ENCODE measurements at places on chromosomes 3 and 15.
A peak's percentile ranks its signal among the peaks of the same experiment; 100 is the strongest.

DNA sequence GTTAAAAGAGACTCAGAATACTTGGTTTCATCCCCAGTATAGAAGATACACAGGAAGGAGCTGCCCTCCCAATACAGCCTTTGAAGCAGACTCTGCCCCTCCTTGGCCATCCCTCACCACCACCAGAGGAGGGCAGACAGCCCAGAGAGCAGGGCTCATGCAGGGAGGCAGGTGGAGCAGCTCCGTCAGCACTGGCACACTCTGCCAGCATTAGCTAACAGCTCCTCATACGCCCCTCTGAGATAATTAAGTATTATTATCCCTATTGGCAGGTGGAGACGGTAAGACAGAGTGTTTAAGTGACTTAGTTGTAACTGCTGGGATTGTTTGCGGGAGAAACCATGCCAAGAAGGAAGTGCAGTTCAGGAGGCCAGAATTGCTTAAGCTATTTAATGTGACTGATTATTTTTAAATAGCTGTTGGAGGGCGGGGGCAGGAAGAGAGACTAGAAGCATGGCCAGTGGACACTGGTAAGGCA lies 434.0 kb downstream of the EPHB1 start:
- DNase-seq = peak; percentile 18

DNA sequence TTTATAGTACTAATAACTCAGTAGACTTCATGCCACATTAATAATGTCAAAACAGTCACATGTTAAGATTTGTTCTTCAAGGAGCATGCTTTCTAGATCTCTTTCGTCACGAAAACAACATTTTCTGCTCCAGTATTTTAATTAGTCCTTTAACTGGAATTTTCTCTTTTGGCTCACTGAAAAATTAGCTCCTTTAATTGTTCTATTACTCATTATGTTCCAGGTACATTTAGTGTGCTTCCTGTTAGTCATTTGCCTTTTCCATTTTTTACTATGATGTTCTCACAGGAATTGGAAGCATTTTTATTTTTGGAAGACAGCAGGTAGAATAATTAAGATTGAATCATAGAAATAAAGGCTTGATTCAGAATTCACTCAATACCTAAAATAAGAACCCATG lies 111.2 kb downstream of the SLC9A9 start:
- DNase-seq = no peak

- no peak for DNase-seq
These were observed 194.2 kb downstream of the PLCL2 start for GRCh38 chr3:17078926-17079465.

DNA sequence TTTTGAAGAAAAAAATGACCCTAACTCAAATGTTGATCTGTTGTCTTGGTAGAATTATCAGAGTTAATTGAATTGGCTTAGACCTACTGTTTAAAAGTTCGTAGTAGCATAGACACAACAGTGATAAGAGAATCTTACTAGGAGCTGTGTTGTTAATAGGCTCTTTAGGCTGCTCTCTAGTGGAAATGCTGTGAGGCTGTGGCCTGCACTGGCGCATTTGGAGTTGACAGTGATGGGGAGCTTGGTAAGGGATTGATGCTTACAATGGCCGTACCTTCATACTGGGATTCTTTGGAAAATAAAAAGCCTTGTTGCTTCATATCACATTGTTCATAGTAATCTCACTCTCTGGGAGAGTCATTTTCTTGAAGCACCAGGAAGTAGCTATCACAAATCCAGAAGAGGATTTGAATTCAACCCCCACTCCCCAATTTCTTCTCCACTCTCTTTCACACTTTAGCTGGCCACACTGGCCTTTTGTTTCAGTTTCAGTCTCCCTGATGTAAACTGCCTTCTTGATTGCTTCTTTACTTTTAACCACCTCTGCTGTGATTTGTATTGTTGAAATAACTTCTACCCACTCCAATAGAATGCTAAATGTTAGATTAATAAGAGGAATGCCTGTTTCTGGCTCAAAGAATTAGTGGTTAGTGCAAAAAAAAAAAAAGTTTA lies 56.6 kb downstream of the CEP63 start:
- no peak for DNase-seq

DNA sequence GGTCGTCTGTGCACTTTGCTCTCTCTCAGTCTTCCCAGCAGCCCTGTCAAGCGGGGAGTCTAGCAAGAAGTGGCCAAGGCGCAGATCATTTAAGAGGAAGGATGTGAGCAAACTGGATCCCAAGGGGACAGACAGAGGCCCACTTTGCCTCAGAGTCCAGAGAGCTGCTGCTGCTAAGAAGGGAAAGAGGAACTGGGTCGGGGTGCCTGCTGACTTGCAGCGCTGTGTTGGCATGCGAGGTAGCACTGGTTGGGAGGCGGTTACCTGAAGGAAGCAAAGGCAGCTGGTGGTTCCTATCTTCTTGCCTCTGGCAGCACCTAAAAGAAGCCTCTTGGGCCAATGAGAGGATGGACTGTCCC lies 28.1 kb downstream of the SMAD3 start:
- no peak for DNase-seq

- no peak for DNase-seq
These were observed 74.7 kb downstream of the RASA2 start for GRCh38 chr3:141561426-141562034.

DNA sequence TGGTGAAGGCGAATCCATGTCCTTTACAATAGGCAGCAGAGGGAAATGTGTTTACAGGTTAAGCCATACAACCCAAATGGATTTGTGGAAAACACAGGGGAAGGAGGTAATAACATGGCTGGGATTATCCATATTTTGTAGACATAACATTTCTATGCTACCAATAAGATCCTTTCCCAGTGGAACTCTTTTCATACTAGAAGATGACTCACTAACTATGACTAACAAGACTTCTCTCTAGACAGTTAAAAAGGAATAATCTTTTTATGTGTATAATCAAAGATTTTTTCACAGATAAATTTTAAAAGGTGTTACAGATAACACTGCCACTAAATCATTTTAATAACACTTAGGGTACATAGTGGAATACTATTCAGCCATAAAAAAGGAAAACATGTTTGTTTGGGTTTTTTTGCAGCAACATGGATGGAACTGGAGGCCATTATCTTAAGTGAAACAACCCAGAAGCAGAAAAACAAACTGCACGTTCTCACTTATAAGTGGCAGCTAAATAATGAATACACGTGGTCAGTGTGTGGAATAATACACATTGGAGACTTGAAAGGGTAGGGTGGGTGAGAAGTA lies 39.6 kb downstream of the VPS13C start:
- DNase-seq = no peak

DNA sequence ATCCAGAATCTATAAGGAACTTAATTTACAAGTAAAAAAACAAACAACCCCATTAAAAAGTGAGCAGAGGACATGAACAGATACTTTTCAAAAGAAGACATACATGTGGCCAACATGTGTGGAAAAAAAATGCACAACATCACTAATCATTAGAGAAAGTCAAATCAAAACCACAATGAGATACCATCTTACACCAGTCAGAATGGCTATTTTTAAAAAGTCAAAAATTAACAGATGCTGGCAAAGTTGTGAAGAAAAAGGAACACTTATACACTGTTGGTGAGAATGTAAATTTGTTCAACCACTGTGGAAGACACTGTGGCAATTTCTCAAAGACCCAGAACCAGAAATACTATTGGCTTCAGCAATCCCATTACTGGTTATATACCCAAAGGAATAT lies 830.0 kb upstream of the ALCAM start:
- DNase-seq = no peak

DNA sequence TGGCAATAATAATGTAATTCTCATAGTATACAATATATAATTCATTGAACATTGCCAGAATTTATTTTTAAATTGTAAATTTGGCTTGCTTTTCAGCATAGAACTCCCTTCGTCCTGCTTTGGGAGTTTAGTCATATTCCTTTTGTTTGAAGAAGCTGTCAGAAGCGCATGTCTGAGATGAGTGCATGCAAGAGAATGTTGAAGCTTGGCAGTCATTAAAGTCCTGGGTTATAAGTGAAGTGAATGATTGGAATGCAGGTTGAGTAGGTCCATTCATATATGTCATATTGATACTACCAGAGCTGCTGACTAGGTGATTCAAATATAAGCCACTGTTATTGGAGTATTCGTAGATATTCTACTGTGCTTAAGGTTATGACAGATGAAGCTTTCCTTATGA lies 243.6 kb upstream of the MDFIC2 start:
- DNase-seq = no peak

DNA sequence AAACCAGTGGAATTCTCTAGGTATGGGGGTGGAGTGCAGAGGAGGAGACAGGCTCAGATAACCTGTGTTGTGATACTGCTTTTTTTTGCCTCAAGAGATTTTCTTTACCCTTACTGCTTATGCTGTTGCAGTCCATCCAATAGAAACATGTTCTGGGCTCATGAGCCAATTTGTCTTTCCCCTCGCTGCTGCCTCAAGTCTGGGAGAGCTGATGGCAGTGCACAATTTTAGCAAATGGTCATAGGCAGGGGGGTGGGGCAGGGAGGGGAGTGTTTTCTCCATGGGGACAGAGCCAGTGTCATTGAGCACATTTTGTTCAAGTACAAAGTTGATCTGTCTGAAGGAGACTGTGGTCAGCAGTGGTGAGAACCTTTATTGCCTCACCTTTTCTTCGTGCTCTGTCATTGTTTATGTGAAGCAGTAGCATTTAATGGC lies 134.9 kb downstream of the MBNL1 start:
- DNase-seq = peak; percentile 81

GRCh38 chr3:95629802-95630201 lies 1184.6 kb upstream of the EPHA6 start:
- DNase-seq = no peak

- DNase-seq = no peak
These were observed 166.4 kb downstream of the ATG7 start for GRCh38 chr3:11438646-11439045.

DNA sequence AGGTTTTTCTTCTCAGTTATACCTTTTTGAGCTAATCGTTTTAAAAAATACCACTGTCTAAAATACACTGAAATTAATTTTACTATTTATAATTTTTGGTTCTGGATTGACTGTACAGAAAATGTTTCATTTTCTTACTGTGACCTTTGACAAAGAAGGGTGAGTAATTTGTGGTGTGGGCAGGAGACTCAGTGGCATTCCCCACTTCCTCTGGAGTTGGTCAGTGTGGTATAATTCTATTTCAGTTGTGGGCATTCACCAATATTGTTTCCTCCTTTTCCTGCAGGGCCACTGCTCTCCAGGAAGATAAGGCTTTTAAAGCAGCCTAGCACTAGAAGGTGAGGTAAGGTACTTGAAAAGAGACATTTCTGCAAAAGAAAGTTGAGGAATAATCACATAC lies 6.5 kb downstream of the DAG1 start:
- DNase-seq = no peak

- no peak for DNase-seq
These were observed 172.5 kb downstream of the NTRK3 start for GRCh38 chr15:88083811-88084760.

- DNase-seq = no peak
These were observed 48.9 kb downstream of the TGFBR2 start for GRCh38 chr3:30655187-30655812.

DNA sequence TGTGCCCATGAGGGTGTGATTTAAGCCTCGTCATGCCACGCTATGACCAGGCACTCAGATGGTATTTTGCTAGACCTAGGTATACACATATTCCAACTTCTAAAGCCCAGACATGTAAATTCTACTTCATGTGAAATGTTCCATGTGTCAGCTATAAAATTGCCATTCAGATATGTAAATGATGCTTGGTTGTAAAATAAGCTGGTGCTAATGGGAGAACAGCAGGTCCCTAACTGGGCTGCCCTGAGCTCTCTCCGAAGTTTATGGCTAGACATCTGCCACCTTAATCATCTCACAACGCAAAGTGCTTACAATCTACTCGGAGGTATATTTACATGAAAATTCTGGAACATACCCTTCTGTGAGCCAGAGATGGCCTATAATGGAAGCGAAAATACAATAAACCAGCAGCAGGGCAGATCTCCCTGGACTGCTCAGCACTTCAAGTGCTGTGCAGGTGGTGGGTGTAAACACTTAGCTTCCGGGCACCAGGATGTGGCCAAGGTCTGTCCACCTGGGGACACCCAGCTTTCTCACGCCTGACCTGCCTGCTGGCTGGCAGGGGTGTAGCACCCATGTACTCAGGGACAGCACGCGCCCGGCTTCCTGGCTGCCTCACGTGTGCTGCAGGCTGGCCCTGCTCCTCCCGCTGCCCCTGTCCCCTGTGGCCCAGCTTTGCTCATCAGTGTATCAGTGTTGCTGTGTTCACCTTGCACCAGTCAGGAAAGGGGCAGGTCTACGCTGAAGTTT lies 82.0 kb downstream of the CHDH start:
- DNase-seq = no peak

DNA sequence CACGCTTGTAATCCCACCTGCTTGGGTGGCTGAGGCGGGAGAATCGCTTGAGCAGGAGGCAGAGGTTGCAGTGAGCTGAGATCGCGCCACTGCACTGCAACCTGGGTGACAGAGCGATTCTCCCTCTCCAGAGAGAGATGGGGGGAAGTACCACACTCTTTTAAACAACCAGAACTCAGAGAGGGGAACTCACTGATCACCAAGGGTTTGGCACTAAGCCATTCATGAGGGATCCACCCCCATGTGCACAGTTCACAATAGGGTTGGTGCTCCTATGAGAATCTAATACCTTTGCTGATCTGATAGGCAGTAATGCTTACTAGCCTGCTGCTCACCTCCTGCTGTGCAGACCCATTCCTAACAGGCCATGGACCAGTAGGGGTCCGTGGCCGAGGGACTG lies 51.6 kb downstream of the QTRT2 start:
- DNase-seq = no peak

- DNase-seq = no peak
These were observed 317.4 kb downstream of the FHIT start for GRCh38 chr3:60933824-60934223.

GRCh38 chr3:121735047-121735696 lies 14.4 kb downstream of the GOLGB1 start:
- no peak for DNase-seq

DNA sequence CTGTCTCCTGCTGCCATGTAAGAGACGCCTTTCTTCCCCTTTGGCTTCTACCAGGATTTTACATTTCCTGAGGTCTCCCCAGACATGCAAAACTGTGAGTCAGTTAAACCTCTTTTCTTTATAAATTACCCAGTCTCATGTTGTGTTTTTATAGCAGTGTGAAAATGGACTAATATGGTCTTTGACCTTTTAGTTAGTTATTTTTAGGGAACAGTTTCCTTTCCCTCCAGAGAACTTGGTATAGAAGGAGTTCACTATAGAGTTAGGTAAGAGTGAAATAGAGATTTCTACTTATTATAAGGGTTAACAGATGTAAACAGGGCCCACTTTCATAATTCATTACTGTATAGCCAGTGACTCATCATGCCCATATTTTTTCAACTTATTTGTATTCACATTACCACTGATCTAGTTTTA lies 170.9 kb downstream of the UNC13C start:
- DNase-seq = no peak

DNA sequence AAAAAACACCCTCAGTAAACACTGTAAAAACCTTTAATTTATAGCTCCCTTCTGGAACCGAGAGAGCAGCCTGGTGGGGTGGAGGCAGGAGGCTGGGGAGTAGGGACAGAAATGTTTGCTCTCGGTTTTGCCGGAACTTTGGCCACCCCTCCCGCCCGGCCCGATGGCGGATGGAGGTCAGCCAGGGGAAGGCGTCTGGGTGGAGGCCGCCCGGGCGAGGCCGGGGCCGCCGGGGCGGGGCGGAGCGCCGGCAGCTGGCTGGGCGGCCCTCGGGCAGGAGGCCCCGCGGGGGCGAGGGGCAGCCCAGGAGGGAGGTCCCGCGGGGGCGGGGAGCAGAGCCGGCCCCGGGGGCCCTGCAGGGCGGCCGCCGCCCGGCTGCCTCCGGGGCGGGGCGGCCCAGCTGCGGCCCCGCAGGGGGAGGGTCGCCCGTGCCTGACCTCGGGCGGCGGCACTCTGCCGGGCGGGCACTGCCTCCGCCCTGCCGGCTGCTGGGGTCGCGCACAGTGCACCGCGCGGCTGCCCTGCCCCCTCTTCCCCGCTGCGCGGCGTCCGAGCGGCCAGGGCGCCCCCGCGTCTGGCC lies 829 bp upstream of the SKIL start:
- peak; percentile 91 for DNase-seq

Data from heart right ventricle (tissue), 16 donors.